Suppressor macrophage treated with lipopolysaccharide for 1 hour (primary cell): ENCODE measurements at places on chromosomes 4 and X.

DNA sequence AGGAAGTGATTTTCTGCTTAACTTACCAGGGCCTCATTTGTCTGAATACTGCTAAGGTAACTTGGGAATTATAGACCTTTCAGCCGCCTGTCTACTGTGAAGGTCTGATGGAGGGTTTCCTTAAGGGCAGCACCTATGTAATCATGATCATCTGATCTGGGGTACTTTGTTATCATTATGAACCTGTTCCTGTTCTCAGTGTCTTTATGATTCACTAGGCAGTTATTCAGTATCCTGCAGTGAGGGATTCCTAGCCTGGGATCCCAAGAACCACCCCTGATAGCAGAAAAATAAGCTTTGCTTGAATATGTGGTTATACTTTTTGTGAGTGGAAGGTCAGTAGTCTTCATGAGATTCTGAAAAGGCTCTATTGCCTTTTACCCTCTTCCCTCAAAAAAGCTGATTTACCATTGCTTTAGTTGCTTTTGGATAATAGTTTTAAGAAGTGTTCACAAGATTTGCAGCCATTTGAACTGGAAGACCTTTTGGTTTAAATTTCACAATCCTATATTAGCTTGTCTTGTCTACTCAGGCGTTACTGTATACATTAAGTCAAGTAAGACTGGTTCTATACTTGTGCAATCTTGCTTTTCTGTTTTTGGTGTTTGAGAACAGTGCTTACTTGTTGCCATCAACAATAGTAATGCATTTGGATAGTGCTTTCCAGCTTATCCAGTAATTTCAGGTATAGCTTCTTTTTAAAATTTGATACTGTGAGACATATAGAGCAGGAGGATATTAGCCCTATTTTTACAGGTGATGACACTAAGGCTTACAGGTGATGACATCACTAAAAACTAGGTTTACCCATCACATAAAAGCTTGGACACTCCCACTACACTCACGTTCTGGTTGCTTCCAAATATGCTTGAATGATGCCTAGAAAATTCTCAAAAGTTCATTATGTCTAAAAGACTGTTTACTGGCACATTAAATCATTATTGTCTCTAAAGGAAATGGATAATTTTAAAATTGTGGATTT is 60.0 kb downstream of the FHIP1A start:
- no peak for DNase-seq

- peak; percentile 31 for DNase-seq
These were observed 3.6 kb upstream of the FHL1 start for GRCh38 chrX:136143711-136144110.

- peak; percentile 31 for DNase-seq
These were observed 16.9 kb downstream of the ACOT9 start for GRCh38 chrX:23726191-23726590.

GRCh38 chr4:11021333-11021732 is 336.8 kb upstream of the CLNK start:
- no peak for DNase-seq

DNA sequence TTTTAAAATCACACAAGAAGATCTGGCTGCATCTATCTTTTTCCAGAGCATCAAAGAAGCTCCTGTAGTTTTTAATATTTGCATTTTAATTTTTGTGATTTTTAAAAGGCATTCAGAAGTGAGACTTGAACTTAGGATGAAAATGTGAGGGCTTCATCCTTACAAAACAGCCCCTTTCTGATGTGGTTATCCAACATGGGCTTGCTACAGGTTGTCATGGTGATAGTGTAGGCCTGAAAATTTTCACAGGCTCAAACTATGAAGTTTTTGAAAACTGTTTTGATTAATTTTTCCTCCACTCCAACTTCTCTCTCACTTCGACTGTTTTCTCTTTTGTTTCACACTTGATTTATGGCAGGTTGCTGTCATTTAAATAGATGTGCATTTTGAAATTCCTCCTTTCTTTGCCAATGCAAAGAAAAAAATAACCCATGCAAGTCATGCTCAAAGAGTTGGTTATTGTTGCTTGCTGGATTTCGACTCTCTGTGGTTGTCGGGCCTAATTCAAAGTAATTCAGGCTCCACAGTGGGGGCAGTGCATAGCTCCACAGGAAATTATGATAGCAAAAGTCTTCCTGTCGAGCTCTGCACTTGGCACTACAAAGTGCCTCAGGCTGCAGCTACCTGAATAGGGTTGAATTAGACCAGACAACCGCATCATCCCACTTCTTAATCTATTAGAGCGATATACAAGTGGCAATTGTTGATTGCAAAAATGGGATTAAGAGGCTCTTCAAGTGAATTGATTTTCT is 201.0 kb upstream of the GPR101 start:
- no peak for DNase-seq

DNA sequence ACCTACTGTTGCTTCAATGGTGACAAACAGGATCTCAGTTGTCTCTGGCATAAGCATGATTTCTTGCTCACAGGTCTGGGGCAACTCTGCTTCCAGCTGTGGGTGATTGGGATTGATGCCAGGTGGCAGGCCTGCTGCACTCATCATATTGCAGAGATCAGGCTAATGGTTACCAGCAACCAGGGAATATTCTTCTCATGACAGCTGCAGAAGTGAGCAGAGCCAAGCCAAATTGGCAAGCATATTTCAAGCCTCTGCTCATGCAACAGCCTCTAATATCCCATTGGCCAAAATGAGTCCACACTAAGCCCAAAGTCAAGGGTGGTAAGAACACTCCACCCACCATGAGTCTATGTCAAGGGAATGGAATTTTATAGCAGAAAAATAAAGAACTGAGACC is 26.7 kb upstream of the TBC1D19 start:
- no peak for DNase-seq

DNA sequence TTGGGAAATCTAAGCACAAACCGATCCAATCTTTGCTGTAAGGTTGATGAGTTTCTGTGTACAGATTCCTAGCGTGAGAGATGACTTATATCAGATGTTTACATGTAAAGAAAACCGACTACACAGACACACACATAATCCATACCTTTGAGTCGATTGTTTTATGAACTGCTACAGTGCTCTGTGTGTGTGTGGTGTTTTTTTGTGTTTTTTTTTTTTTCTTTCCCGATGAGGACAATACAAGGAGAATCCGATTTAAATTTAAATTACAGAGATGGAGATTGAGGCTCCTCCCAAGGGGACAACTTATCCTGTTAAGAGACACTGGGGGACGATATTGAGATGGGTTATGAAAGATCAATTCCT is 461 bp upstream of the SLC9A6 start:
- no peak for DNase-seq

DNA sequence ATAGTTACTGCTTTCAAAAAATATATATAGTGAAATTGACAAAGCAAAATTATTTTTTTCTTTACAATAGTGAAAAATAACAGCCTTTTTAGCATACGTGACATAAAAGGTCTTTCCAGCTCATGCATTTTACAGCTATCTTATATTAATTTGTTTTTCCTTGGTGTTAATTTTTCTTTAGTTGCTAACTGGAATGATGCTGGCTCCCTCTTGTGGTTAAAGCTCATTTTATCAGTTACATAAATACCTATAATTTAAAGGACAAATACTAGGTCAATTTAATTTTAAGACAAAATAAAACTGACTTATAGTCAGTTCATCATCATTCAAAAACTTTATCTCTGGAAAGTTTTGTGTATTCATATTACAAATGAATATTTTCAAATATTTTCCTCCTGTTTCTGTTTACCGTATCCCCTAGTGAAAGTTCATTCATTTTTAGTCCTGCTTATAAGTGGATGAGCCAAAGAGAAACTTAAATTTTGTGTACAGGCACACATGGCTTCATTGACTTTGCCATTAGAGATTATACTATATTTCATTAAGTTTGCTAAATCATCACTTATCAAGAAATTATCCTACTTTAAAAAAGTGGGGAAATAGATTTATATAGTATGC is 9.9 kb upstream of the ANAPC4 start:
- peak; percentile 77 for DNase-seq

DNA sequence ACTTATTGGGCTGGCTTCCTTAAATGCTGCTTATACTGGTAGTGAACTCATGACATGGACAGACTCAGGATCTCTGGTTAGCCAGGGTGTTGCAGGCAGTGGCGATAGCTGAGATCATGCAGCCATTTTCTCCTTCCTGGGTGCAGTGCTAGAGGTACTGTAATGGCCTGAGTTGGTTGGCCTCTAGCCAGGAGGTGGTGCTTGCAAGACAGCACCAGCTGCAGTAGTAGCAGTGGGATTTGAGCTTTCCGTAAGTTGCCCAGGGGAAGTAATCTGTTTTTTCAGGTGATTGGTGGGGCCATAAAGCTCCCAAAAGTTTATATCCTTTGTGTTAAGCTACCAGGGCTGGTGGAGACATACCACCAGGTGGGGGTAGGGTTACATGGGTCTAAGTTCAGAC is 45.1 kb upstream of the AADAT start:
- no peak for DNase-seq

DNA sequence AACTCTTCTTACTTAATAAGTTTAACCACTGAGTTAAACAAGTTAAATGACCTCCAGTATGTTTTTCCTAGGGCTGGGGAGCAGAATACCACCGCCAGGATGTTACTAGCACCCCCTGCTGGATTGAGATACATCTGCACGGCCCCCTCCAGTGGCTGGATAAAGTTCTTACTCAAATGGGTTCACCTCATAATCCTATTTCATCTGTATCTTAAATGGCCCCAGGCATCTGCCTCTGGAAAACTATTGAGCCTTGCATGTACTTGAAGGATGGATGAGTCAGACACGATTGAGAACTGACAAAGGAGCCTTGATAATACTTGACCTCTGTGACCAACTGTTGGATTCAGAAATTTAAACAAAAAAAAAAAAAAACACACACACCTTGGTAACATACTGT is 61.5 kb upstream of the MMAA start:
- peak; percentile 79 for DNase-seq

DNA sequence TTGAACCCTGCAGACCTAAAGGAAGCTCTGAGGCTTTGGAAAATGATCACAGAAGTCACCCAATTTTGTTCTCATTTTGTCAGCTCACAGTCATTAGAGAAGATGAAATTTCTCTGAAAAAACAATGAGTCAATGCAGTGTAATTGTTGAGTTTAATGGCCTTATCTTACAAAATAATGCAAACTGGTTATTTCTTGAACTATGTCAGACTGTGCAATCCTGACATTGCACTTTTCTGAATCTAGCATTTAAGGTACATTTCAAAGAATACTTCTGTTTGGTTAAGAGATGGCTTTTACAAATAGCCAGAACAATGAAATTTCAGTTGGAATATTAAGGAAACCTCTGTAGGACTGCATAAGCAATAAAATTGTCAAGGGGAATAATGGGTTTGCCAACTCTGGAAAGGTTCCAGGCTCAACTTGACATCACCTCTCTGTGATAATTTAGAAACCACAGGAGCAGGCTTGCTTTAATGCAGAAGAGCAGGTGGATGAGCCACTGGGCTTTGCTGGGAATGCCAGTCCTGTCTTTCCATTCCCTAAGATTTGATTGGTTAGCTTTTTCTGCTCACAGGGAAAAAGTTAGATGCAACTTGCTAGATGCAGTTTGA is 222.8 kb downstream of the FRMPD4 start:
- no peak for DNase-seq

DNA sequence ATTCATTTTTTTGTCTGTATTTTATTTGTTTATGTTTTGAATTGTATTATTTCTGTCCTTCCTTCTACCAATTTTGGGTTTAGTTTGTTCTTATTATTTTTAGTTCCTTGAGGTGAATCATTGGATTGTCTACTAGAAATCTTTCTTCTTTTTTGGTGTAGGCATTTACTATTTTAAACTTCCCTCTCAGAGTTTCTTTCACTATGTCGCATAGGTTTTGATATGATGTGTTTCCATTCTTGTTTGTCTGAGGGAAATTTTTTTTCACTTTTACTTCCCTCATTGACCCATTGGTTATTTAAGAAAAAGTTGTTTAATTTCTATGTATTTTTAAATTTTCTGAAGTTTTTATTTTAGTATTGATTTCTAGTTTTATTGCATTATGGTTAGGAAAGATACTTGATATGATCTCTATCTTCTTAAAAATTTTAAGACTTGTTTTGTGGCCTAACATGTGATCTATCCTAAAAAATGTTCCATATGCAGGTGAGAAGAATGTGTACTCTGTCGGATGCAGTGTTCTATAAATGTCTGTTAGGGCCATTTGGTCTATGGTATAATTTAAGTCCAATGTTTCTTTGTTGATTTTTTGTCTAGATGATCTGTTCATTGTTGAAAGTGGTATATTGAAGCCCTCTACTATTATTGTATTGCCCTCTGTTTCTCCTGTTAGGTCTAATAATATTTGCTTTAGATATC is 68.8 kb downstream of the IL15 start:
- peak; percentile 78 for DNase-seq

GRCh38 chr4:81319657-81320056 is 104.6 kb upstream of the PRKG2 start:
- DNase-seq, result no peak

GRCh38 chrX:2145692-2146367 is 354.9 kb downstream of the DHRSX start:
- DNase-seq, result peak; percentile 31

DNA sequence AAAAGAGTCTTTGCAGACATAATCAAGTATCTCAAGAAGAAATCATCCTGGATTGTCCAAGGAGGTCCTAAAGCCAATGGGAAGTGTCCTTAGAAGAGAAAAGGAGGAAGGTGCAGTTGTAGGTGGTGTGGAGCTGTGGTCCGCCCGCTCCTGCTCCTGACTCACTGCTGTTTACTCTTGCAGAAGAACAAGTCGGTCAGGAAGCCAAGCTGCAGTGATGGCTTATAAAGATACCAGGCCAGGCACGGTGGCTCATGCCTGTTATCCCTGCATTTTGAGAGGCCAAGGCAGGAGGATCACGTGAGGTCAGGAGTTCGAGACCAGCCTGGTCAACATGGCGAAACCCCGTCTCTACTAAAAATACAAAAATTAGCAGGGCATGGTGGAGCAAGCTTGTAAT is 66.4 kb upstream of the ATP6AP2 start:
- DNase-seq, result no peak

DNA sequence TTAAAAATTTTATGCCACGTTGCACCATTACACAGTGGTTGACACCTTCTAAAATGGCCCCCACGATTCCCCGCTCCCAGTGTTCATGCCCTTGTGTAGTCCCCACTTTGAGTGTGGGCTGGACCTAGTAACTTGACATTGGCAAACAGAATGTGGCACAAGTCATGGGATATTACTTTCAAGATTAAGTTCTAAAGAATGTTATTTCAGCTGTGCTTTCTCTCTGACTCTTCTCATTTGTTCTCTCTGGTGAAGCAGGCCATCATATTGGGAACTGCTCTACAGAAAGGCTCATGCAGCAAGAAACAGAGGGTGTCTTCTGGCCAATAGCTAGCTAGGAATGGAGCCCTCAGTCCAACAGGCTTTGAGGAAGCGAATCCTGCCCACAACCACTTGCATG is 67.1 kb downstream of the ATXN3L start:
- DNase-seq, result no peak

DNA sequence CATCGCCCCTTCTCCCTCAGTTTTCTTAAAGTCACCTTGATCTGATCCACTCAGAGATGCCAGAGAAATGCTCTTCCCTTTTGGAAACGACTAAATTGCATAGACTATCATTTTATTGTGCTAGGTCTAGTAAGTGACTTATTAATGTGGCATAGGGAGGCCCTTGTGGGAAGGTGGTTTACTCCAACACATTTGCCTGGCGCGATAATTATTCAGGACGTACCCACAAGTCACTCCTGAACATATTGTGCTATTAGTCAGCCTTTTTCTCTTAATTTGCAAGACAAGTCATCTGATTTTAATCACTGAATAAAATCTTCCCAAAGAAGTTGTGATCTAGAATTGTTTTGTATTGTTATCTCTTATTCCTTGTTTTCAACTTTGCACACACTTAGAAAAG is 7.6 kb downstream of the ENPEP start:
- no peak for DNase-seq
